ENCODE measurements at places on chromosomes 12 and 14. TPM values are rescaled to one million over a fixed set of nuclear protein-coding genes. Genes with fewer than 3 reads are reported as not detected.

- no peak for DNase-seq
Observed at GRCh38 chr14:34453226-34453625, 8.8 kb downstream of the SPTSSA start.

- DNase-seq = no peak
Observed at GRCh38 chr12:48142818-48143674, 14.3 kb downstream of the ASB8 start.

DNA sequence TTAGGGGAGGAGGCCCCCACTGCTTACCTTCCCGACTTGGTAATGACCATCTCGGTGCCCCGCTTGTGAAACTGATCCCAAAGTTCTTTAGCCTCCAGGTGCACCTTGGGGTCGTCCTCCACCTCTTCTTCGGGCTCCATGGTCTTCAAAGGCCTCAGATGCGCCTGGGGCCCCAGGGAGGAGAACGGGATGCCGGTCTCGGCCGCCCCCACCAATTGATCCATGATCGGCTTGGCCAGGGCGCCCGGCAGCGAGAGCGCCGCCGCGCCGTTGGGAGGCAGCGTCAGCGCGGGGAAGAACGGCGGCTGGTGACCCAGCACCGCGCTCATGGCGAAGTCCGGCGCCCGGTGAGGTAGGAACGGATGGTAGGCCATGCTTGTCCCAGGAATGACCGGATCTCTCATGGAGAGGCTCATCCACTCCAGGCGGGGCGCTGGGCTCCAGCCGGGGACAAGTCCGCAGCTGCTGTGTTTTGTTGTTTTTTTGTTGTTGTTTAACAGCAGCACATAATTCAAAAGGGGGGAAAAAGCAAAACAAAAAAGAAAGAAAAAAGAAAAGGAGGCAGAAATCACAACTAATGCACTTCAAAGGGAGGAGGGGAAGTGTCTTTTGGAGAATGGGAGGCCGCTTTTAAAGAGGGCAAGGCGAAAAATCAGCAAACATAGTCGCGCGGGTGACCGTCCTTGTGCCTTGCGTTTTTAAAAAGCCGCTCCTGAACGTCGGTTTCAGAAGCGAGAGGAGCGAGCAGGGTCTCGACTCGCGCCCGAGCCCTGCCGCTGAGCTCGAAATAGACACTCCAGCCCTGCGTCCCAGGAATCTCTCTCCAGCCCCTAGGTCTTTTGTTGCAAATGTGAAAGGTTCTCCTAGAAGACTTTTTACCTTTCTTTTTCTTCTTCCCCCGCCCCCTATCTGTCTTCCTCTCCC, 928 bp downstream of the TBX3 start:
- no peak for DNase-seq

DNA sequence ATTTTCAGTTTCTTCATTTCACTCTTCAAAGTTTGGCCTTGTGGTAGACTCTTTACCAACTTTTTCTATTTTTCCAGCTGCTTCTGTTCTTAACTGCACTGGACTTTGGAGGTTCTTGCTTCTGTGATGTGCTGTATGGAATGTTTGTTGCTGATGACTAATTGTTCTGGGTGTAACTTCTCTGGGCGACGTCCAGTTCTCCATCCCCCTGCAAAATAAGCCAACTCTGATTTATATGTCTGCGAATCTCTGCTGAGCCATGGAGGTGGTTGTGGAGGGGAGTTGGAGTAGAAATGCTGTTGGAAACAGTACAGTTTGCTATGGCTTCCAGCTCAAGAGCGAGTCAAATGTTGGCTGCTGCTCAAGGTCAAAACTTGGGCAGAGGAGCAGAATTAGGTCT, 113.9 kb upstream of the DYRK2 start:
- DNase-seq = no peak

The KRT77 gene
- not detected for total RNA-seq

All from activated CD8-positive, alpha-beta T cell treated with anti-CD3 and anti-CD28 coated beads for 36 hours (primary cell).